Renal cortical epithelial cell (primary cell): ENCODE measurements at places on chromosomes 4 and X.

DNA sequence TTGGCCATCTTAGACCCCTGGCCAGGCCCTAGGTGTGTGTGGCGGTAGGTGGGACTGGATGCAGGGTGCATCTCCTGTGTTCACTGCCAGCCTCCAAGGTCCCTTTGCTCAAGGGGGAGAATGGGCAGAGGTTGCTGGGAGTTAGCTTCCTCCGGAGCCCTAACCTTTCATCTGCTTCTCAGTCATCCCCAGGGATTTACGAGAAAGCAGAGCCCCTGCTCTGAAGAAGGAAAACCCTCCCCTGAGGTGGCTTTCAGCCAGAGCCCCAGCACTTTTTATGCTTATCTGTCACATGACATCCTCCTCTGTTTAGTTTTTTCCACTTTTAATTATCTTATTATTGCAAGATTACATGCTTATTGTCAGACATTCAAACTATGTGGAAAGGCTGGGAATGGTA lies 44.9 kb upstream of the DDX3X start:
- no peak for DNase-seq

GRCh38 chr4:10006601-10007435 lies 14.5 kb downstream of the SLC2A9 start:
- DNase-seq: peak; percentile 99

DNA sequence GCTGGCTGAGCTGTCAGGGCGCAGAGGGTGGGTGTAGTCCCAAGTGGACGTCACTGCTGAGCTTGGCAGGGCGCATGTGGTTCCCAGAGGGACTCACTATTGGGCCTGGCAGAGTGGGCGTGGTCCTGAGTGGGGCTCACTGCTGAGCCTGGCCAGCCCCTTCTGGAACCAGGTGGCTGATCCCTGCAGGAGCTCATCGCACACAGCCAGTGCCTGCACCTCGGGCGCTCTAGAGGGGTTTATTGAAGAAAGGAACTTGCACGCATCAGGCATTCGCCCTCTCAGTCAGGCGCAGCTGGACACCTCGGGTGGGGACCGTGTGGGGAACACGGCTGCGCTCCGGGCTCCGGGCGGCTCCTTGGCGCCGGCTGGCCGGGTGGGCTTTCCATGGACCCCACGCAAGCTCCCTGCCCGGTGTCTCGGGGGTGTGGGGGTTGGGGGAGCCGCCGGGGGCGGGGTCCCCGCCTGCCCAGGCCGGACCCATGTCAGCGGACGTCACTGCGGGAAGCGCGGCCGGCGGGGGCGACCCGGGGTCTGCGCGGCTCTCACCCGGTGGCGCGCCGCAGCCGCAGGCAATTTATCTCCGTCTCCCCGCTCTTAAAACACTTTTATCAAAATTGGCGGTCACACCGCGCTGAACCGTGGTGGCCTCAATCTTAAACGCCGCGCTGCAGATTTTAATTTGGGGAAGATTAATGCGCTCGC lies 65.4 kb upstream of the NKX1-1 start:
- DNase-seq: no peak

GRCh38 chr4:98583265-98583664 lies 75.1 kb downstream of the TSPAN5 start:
- DNase-seq: peak; percentile 49

DNA sequence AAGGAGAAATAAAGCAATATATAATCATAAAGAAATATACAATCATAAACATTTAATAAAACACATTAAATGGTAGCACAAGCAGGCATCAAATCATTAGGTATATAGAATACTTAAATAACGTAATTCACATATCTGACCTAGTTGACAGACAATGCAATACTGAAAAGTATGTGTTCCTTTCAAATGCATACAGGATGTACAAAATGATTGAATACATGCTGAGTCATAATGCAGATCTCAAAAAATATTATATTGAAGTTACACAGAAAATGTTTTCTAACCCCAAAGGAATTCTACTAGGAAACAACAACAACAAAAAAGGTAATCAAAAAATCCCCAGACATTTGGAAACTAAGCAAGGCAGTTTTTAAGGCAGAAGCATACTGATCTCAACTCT lies 1072.0 kb upstream of the INTU start:
- no peak for DNase-seq

DNA sequence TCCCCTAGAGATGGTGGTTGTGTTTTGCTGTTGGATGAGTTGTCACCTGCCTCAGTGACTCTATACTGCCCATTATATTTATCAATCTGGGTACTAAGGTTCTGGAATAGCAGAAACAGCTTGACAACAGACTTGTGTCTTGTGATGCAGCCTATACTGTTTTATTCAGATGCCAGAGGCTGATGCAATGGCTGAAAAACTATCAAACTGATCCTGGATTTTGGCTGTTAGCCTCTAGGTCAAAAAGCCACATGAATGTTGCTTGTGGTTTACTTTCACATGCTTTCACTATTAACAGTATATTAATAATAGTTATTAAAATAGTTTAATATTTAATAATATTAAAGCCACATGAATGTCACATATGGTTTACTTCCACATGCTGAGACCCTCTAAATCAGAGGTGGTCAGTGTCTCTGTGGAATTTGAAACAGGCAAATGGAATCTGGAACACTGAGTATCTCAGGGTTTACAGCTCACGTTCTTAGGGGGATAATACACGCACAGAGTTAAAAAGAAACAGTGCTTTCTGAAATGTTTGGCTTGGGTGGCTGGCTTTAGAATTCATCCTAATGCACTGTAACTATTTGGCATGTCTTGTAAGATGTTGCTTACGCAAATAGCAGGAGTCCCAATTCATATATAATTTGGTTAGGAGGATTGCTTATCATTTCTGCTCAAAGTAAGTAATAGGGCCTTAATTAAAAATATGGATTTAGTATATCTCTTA lies 82.5 kb upstream of the LCORL start:
- no peak for DNase-seq

- peak; percentile 81 for DNase-seq
Observed at GRCh38 chr4:48470570-48470969, 12.6 kb upstream of the SLC10A4 start.

GRCh38 chrX:78555401-78555980 lies 103.6 kb downstream of the RTL3 start:
- peak; percentile 1 for DNase-seq

- DNase-seq: no peak
Observed at GRCh38 chr4:99966692-99967091, 16.6 kb upstream of the H2AZ1 start.

DNA sequence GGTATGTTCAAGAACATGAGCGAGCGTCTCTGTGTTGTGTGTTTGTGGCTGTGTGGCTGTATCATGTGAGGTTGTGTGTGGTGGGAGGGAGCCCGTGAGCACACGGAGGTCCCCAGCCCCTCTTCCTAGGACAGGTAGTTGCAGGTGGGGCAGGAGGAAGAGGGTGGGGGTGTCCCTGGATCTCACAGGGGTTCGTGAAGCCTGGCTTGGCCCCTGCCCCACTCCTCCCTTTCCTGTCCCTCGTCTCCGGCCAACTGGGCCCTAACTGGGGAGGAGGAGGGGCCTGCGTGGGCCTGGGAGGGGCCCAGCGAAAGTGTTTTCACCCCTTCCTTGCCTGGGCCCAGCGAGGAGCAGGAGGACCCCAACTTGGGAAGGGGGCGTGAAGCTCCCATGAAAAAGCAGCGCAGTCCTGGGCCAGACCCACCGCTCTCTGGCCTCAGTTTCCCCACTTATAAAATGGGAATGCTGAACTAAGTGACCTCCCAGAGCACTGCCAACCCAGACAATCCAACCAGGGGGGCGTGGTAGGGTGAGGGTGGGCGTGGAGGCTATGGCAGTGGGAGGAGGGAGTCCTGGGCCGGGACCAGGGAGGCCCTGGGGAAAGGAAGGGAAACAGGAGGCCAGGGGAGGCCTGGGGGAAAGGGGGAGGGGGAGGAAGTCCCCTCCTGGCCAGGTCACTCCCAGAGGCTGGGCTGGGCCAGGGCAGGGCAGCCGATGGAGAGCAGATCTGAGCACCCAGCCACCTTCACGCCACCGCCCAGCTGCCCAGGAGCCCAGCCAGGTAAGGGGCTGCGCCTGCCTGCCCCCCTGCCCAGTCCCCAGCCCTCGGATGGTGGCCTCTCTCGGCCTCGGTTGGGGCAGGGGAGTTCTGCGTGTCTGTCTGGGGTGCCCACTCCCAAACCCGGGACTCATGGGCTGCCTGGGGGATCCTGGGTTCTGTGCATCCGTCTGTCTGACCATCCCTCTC lies at the start of gene AVPR2:
TSS of gene AVPR2 (plus strand) at position 683 of the 967 bp plus-strand sequence. CDS start 473 bp downstream, outside the sequence.
- DNase-seq: no peak

DNA sequence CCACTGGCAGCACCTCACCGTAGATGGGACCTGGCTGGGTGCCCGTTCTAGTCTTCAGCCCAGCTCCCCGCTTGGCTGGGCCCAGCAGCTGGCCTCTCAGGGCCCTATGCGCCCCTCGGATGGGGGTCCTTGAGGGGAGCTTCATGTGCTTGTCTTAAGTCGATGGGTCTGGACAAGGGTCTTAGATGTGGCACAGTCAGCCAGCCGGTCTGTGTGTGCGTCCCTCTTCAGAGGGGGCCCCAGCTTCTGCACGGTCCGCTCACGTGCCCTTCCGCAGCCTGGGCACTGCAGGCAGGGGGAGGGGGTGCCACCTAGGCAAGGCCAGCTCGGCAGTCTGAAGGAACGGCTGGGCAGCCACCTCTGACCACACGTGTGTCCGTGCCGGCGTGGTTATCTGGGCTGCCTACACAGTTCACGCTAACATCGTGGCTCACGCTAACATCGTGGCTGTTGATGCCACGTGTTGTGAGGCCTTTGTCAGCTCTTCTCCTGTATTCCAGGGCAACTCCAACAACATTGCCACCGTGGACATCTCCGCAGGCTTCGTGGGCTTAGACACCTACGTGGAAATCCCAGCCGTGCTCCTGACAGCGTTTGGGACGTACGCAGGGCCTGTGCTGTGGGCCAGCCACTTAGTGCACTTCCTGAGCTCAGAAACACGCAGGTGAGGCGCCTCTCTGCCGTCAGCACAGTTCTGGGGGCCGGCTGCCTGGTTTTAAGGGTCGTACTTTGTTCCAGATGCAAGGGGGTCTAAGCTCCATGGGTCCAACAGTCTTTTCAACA lies 34.5 kb downstream of the PIGG start:
- no peak for DNase-seq

DNA sequence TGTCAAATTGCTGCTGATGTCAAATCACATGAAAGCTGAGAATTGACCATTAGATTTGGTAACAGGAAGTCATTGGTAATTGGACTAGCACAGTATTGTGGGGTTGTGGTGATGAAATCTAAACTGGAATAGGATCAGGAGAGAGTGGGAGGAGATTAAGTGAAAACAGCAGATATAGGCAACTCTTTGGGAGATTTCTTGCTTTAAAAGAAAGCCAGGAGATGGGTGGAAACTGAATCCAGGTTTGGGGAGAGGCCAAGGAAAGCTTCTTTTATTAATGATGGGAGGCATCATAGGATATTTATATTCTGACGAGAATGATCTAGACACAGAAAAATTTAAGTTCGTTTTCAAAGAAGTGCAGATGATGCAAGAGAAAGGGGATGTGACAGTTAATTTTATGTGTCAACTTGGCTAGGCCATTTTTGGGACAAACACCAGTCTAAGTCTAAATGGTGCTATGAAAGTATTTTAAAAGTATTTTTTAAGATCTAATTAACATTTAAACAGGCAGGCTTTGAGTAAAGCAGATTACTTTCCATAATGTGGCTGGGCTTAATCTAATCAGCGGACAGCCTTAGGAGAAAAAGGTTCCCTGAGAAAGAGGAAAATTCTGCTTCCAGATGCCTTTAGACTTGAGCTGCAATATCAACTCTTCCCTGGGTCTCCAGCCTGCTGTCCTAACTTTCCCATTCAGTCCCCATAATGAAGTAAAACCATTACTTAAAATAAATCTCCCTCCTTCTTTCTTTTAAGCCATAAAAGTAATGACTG lies 24.7 kb downstream of the SEC24D start:
- DNase-seq: peak; percentile 10

- peak; percentile 42 for DNase-seq
Observed at GRCh38 chr4:100311181-100311580, 120.9 kb upstream of the DDIT4L start.

- DNase-seq: no peak
Observed at GRCh38 chr4:145843148-145843547, 95.5 kb downstream of the ZNF827 start.

- peak; percentile 26 for DNase-seq
Observed at GRCh38 chr4:68401231-68401630, 46.0 kb upstream of the TMPRSS11E start.
